ENCODE measurements at places on chromosomes 6 and 20.

DNA sequence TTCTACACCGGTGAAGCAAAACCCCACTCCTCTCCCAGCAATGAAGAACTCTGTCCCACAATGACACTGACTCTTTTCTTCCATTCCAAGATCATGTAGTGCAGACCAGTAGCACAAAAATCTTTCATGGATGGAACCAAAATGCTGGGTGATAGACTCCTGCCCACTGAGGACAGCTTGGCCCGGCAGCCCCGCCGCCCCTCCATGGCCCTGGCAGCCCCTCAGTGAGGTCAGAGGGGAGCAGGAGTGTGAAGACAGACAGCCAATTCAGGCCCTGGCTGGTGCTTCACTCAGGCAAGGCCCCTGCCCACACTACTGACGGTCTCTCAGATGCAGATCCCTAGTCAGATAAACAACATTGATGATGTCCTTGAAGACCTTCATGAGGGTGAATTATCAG is 131.9 kb upstream of the SYNDIG1 start:
- DNase-seq = no peak

DNA sequence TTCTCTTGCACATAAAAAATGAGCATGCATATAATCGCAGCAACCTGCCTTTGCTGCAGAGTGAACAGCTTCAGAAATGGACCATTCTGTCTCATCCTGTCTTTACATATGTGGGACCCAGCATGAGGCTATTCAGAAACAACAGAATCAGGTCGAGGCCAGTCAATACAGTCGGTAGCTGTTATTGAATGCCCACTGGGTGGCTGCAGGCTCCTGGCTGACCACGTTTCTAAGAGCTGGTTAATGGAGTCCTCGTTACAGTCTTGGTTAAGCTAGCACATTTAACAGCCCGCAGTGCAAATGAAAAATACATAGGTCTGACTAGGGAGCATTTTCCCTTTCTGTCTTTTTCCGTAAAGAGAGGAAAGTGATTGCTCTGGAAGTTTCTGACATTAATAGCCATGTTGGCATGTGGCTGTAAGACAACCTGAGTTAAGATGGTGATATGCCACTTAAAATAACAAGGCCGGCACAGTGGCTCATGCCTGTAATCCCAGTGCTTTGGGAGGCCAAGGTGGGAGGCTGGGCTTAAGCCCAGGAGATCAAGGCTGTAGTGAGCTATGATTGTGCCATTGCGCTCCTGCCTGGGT is 75.0 kb downstream of the SHLD1 start:
- no peak for DNase-seq

GRCh38 chr6:122947355-122947754 is 48.7 kb upstream of the CLVS2 start:
- no peak for DNase-seq

DNA sequence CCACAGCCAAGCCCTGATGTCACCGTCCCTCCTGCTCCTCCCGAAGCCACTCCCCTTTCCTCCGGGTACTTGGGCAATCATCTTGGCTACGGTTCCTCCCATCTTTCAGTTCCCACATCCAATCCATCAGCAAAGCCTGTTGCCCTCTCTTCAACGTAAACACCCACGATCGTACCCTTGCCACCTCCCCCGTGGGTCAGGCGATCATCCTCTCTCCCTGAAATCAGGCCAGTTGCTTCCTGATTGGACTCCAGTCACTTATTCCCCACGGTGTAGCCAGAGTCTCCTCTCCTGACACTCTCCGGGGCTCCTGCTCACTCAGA is 44.5 kb downstream of the SULF2 start:
- DNase-seq = no peak

DNA sequence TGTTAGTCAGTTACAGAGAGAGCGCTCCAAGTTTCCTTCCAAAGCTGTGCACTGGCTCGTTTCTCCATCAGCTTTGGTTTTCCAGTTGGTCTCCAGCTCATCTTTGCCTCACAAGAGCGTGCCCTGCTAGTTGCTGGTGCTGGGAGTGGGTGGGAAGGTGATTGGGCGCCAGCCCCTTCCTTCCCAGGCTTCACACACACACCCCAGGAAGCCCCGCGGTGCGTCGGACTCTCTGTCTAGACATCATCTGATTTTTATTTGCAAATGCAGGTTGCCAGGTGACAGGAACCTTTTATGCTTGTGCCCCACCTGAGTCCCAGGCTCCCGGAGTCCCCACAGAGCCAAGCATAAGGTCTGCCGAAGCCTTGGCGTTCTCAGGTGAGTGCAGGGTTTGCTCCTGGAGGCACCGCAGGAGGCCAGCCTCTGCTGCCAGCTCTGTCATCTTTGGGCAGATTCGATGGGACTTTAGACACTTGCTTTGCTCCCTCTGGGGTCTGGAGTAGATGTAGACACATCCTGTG is 7.1 kb downstream of the IRF4 start:
- no peak for DNase-seq

All from stimulated activated CD8-positive, alpha-beta memory T cell treated with anti-CD3 and anti-CD28 coated beads, Interleukin-15, amount 100 ng/mL, for 48 hours (primary cell).